ENCODE measurements at places on chromosomes 11 and 22.

GRCh38 chr11:49995565-49995964 lies 13.2 kb upstream of the OR4C12 start:
- peak; percentile 3 for DNase-seq

- DNase-seq, result no peak
Measured at GRCh38 chr11:107676336-107677057, 35.4 kb downstream of the SLN start.

DNA sequence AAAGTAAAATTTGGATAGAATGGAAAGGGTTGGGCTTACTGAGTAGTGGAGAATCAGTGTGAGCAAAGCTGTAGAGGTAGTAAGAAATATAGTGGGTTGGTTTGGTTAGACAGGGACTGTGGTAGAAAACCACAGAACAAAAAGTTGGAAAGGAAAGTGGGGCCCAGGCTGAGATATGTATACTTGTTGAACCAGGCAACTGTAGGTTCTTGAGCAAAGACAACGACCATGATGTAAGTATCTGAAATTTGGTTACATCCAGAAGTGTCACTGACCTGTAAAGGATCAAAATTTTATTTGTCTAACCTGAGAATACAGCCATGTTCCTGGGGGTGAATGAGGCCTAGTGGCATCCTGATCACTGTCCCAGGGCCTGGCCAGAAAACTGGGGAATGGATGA lies 114.1 kb downstream of the STIM1 start:
- DNase-seq, result no peak

DNA sequence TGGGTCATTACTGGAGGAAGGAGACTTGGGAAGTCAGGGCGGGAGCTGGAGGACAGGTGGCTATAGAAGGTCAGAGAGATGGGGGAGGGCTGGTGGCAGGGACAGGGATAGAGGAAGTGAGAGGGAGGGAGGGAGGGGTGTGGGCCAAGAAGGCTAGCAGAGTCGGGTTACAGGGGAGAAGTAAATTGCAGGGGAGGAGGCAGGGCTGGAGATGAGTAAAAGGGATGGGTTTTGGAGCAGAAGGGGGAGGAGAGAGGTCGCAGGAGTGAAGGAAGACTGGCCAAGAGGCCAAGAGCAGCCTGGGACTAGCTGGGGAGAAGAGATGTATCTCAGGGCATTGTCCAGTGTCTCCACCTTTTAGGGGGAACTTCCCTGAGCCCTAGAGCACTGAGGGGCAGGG lies 33.0 kb downstream of the LRRC10B start:
- DNase-seq, result no peak

- no peak for DNase-seq
Measured at GRCh38 chr11:111561791-111562325, 21.3 kb downstream of the LAYN start.

DNA sequence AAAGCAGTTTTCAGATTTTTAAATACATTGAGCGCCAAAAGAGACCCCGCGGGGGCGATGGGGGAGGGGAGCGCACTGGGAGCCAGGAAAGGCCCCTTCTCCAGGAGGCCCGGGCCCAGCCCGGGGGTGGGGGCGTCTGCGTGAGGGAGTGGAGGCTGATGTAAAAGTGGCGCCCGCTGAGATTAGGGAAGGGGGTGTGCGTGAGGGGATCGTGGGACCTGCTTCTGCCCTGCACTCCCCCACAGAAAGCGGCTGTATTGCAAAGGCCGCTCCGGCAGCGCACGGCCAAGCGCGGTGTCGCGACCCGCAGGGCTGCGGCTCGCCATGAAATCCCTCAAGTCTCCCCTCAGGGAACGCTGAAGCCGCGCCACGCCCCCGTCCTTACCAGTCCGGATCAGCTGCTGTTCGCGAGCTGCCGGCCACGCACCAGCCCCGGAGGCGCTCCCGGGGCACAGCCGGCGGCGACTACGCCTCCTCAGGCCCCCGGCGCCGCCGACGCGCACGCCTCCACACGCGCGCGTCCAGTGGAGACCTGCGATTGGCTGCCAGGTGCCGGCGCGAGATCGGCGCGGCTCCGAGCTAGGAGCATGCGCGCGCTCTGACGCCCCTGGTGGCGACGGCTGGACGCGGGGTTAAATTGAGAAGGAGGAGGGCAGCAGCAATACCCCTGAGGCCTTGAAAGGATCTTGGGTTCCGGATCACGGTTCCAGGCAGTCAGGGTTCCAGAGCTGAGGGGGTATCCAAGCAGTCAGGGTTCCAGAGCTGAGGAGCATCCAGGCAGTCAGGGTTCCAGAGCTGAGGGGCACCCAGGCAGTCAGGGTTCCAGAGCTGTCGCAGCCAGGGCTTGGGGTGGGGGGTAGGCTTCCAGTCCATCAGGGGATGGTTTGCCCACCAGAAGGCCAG lies at the start of gene ZNF280B:
ZNF280B (minus strand) TSS at position 469 of the 903 bp plus-strand sequence. CDS start 19,344 bp downstream, outside the sequence.
- peak; percentile 84 for DNase-seq

GRCh38 chr22:35563211-35563610 lies 22.6 kb downstream of the RASD2 start:
- no peak for DNase-seq

DNA sequence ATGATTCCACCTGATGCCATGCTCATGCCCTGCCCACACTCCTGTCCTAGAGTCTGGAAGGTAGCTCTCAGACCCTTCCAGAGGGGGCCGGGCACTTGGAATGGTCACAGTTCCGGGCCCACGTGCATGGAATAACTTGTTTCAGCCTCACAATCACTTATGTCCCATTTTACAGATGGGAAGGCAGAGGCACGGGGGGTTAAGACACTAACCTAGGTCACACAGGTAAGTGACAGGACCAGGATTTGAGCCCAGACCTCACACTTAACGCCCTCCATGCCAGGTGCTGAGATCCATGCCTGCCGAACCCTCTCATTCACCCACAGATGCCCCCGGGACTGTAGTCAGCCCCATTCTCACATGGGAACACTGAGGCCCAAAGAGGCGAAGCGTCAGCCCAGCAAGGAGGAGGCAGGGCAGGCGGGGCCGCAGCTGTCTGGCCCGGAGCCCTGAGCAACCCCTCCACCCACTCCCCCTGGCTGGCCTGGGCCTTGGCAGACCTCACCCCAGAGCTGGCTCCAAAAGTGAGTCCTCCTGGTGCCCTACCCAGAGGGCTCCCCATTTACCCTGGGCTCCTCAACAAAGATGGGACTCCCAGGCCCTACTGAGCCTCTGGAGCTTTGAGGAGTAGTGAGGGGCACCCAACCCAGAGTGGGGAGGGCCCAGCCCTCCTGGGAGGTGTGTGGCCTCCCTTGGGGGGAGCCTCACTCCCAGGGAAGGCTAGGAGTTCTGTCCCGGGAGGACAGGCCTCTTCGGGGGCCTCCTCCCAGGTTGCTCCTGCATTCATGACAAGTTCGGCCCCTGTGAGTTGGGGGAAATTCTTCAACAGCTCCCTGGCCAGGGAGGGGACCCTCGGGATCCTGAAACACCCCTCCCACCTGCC lies 2.4 kb upstream of the ALDH3B1 start:
- no peak for DNase-seq

DNA sequence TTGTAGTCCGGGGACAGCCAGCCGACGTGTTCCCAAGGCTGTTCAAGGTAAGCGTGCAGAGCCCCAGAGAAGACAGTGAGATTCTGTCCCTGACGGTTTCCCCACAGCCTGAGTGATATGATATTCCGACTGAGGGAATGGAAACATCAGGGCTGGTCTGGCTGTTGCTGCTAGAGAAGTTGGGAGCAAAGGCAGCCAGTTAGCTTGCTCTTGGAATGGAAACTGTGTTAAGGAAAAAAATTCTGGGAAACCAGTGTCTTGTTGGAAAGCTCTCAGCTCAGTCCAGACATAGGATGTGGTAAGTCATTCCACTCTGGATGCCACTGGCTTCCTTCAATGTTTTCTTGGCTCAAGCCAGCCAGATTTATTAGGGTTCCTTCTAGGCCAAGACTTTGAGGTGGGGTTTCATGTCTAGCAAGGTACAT lies 8.8 kb downstream of the CRY2 start:
- no peak for DNase-seq

- no peak for DNase-seq
Measured at GRCh38 chr11:35588627-35589026, 29.6 kb upstream of the FJX1 start.

DNA sequence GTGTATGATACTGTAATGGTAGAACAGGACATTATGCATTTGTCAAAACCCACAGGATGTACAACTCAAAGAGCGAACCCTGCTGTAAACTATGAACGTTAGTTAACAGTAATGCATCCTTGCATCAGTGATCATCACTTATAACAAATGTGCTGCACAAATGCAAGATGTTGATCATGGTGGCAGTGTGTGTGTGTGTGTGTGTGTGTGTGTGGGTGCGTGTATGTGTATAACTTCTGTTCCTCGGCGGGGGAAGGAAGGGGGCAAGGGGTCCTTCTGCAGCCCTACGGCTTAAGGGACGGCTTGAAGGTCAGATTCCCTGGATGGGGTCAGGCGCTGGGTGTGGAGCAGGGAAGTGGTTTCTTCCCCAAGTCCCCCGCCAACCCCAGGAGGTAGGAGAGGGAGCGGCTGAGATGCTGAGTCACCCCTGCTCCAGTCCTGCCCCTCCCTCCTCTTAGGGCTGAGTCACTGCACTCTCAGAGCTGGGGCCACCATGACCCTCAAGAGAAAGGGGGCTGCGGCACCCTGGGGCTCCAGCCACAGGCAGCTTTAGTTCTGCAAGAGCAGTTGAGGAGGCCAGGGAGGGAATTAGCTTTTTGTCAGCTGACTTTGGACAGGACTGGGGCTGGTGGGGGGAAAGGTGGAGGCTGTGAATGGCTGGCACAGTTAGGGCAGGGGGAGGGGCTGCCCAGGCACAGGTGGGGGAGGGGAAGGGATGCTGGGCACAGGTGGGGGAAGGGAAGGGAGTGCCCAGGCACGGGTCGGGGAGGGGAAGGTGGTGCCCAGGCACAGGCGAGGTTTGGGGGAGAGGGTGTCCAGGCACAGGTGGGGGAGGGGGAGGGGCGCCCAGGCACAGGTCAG lies 8.8 kb upstream of the CTSD start:
- peak; percentile 72 for DNase-seq

GRCh38 chr22:38494498-38494897 lies 11.6 kb downstream of the DDX17 start:
- no peak for DNase-seq

DNA sequence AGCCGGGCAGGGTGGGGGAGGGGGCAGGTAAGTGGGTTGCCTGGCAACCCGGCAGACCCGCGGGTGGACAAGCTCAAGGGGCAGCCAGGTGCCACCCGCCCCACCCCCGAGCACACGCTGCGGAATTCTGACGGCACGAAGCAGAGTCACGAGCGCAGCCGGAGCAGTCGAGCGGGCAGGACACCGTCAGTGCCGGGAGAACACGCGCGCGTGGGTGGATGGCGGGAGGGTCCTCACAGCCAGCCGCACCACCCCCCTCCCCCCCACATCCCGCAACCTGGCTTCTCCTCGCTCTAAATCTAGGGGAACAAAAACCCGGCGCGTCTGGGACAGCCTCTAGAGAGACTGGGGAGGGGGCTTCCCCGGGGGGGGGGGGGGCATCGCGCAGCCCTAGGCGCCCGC lies 133.1 kb upstream of the HSD17B12 start:
- no peak for DNase-seq

GRCh38 chr22:17243524-17243923 lies 24.3 kb upstream of the ADA2 start:
- DNase-seq, result no peak

DNA sequence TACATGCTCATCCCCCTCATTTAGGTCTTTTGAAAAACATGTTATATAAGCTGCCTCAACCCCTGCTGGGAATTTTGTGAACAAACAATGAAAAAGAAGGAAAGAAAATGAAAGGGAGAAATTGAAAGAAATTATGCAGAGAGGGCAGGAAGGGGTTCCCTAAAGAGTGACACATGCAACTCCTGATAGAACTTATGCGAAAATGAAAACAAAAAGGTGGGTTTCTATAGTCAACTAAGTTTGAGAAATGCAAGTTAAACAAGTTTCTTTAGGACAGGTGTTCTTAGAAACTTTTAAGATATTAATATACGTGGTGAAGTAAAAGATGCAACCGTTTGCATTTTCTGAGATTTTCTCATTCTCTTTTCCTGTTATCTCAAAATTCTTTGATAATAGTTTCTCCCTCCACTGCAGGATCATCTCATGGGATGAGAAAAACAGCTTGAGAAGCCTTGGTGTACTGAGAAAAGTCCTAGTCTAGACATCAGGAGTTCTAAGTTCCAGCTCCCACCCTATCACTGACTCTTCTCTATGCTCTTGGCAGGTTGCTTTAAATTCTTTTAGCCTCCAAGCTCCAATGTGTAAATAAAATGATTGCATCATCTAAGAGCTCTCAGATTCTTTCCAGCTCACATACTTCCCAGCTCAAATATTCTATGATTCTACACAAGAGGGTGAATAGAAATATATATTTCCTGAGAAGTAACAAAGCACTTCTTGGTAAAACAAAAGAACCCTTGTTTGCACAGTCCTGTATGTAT lies 109.2 kb downstream of the FAM76B start:
- DNase-seq, result no peak

DNA sequence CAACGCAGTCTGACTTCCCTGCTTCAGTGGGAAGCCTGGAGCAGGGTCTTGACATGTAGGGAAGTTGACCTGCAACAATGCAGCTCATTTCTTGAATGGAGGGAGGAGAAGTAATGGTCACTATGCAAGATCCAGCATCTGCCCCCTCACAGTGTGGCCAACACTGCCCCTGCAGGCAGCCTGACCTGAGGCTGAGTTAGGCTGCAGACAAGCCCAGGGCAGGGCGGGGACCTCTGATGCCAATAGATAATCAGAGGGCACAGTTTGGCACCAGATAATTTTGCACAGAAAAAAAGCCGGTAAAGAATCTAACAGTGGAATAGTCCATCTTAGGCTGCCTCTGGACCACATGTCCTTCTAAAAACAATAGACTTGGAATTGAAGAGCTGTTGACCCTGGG lies 182.3 kb downstream of the DSCAML1 start:
- no peak for DNase-seq

DNA sequence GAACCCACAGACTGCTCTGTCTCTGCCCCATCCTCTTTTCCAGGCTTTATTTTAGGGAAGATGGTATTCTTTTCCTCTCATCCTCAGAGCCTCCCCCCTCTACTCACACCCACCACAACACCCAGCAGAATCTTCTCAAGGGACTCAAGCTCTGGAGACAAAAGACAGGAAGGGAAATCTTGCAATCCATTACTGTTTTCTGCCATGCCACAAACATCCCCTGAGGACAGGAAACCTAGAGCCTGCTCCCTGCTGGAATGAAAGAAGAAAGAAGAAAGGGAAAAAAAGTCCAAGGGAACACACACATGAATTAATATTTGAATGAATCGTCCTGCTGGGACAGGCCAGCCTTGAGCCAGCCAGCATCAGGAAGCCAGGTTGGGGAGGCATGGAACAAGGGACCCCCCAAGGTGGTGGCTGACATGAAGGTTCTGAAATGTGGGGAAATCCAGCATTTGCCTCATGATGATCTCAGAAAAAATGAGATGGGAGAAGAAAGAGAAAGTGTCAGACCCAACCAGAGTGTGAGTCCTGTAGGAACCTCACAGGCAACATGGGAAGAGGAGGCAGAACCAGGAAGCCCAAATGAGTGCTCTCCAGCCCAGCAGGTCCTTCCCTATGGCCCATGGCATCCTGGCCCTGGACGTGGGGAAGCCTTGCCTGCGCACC lies 34.0 kb downstream of the SLCO2B1 start:
- no peak for DNase-seq
